ENCODE measurements at places on chromosomes 2 and 18.

DNA sequence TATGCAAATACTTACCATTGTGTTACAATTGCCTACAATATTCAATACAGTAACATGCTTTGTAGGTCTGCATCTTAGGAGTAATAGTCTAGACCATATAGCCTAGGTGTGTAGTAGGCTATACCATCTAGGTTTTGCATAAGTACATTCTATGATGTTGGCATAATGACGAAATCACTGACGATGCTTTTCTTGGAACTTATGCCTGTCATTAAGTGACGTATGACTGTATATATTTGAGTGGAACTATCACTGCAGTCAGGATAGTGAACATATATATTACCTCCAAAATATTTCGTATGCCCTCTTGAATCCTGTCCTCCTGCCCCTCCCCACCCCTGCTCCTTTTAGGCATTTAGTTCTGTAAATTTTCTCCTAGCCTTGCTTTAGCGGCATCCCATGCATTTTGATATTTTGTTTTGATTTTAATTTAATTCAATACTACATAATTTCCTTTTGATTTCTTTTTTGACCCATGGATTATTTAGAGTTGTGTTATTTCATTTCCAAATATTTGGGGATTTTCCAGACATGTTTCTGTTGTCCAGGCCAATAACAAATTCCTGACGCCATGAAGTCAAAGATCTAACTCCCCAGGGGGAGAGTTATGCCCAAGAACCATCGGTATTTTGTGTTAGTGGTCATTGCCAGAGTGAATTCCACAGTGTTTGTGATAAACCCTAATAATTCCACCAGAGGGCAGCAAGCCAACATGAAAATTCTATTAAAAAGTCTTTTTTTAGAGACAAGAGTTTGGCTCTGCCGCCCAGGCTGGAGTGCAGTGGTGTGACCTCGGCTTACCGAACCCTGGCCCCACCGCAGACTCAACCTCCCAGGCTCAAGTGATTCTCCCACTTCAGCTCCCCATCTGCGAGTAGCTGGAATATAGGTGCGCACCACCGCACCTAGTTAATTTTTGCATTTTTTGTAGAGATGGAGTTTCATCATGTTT, 24.2 kb upstream of the CASP8 start:
- DNase-seq = peak; percentile 84

GRCh38 chr2:200443376-200443775, 66.5 kb downstream of the KCTD18 start:
- DNase-seq = no peak

DNA sequence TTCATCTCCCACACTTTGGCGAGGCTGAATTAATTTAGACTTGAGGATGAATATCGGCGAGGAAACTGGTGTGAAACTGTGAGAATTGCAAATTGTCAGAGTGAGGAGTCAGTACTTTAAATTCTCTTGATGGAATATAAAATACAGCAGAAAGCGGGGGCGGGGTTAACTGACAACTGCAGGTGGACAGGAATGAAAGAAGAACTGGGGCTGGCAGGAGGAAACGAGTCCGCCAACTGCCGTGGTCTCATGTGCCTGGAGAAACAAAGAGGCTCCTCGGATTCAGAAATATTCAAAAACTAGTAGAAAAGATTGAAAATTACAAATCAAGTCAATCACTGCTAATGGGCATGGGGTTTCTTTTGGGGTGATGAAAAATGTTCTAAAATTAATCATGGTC, 44.3 kb downstream of the MOGAT1 start:
- DNase-seq = no peak

DNA sequence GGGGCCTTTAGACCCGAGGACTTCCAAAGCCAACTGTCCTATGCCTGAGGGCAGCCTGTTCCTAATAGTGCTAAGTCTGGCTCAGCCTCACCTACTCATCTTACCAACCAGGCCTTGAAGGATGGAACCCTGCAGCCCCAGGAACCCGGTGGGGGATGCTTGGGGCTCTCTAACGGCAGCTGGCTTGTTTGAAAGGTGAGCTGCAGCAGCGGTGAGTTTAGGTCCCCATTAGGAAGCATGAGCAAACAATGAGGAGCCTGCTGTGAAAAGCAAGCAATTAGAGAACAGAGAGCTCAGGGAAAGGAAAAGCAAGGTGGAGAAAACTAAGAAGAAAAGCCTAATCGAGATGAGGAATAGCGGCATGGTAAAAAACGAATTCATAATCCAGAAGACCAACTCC, 39.9 kb downstream of the SP110 start:
- no peak for DNase-seq

- DNase-seq = peak; percentile 17
Observed at GRCh38 chr2:203567691-203568090, 32.6 kb upstream of the RAPH1 start.

DNA sequence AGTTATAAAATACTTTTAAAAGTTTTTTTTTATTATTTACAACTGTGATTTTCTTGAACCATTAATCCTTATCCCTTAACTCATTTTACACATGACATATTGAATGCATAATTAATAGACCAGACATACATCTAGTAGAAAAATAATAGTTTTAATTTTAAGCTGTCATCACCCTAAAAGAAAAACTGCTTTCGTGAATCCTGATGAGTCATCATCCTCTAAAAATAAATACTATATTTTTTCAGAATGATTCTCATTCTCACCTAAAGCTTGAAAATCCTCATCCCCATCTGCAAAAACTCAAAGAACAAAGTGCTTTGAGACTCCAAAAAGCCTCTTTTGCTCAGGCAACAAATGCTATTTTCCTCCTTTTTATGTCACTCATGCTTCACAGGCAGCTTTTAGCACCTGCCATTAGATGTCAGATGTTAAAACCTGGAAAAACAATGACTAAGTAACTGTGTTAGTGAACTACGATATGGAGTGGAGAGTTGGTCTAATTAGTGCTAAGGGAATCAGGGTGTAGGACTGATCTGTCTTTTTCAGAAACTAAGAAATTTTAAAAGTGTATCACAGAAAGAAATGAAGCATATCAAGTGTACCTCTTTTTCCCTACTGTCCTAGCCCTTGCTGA, 297.6 kb downstream of the TMX3 start:
- DNase-seq = no peak

DNA sequence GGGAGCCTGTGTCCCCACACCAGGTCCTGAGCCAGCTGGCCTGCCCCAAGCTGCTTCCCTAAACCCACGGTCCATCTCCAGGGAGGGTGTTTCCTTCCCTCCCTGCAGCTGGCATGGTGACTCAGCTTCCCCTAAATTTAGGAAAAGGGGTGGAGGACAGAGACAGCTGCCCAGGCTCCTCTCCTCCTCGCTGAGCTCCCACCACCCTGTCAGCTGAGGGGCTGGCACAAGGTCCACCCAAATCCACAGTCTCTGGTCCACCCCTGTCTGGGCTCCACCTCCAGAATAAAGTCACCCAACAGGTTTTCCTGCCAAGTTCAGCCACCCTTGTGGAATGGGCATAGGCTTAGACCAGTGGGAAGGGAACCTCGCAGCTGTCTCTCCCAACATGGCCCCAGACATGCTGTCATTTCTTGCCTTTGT, 156.5 kb downstream of the TNS1 start:
- peak; percentile 68 for DNase-seq

- DNase-seq = no peak
Observed at GRCh38 chr2:149617476-149617875, 29.9 kb upstream of the MMADHC start.

GRCh38 chr2:20880221-20880771, 57.4 kb upstream of the LDAH start:
- no peak for DNase-seq
